Karpas-422 (cell line): ENCODE measurements at places on chromosomes 5 and 9. TPM values are rescaled to one million over a fixed set of nuclear protein-coding genes. Genes with fewer than 3 reads are reported as not detected.

Gene RCL1
- total RNA-seq: 24.9 and 31.0 TPM in 2 replicates

Gene HAVCR1
- total RNA-seq: not detected in 2 replicates

Gene LHX3
- total RNA-seq: not detected in 2 replicates

Gene SLCO6A1
- not detected in 2 replicates for total RNA-seq

Gene TPM2
- total RNA-seq: 0.19 TPM in 1 of 2 replicates, not detected in the other

Gene SPATA31D4
- total RNA-seq: not detected in 2 replicates

Gene FAM78A
- 31.6 and 43.9 TPM in 2 replicates for total RNA-seq

Gene SLC6A19
- not detected in 2 replicates for total RNA-seq

Gene TMC1
- total RNA-seq: not detected in 2 replicates

Gene PTGS1
- 0.07 TPM in 1 of 2 replicates, not detected in the other for total RNA-seq

DNA sequence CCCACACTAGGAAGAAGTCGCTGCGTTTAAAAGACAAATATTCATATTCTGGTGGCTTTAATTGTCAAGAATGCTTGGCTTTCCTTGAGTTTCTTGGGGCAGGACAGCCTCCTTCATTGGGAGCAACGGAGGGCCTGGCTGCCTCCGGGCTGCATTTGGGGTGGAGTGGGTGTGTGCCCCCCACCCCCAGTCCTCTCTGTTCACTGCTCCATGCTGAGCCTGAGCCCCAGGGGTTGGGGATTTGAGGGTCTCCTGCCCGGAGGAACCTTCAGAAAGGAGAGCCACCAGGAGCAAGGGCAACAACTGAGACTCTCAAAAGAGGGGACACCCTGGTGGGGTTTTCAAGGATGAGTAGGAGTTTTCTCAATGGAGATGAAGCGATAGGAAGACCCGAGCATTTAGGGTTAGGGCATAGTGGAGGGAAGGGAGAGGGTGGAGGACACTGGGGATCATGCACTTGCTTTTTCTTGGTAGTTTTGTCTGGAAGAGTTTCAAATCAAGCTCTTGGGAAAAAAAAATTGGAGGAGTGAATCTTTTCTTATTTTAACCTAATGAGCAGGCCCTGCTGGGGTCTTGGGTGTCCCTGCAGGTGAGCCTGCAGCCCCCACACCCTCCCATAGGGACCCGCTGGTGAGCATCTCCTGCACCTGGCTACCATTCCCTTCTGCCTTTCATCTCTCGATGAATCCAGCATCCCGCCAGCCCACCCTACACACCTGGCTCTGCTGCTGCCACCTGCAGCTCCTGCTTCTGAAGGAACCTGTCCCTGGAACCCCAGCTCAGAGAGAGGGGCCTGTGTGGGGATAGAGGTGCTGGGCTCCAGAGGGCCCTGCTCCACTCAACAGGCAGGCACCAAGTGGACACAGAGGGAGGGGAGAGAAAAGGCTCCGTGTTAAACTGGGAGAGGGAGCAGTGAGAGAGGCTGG lies 4.1 kb downstream of the SLC6A19 start:
- H3K4me1 ChIP-seq: no peaks in the 10 kb centered on the region
- DNase-seq: no peak
- no peaks in the 10 kb centered on the region for H3K36me3 ChIP-seq
- H3K4me3 ChIP-seq: no peak overlapping the region
- no peak overlapping the region for H3K27ac ChIP-seq
- H3K27me3 ChIP-seq: no peaks in the 10 kb centered on the region

- no peak for DNase-seq
- H3K36me3 ChIP-seq: no peaks in the 10 kb centered on the region
- H3K27me3 ChIP-seq: no peaks in the 10 kb centered on the region
- H3K4me3 ChIP-seq: no peak overlapping the region
These were observed 33.5 kb upstream of the LRRC14B start for GRCh38 chr5:157801-158200.

- no peak for DNase-seq
- no peaks in the 10 kb centered on the region for H3K4me1 ChIP-seq
- no peaks in the 10 kb centered on the region for H3K36me3 ChIP-seq
- H3K27ac ChIP-seq: no peak overlapping the region
These were observed 246.6 kb downstream of the DEPDC1B start for GRCh38 chr5:60453186-60453976.

- no peaks in the 10 kb centered on the region for H3K36me3 ChIP-seq
- H3K27ac ChIP-seq: no peak overlapping the region
- peaks cover 20% of the 10 kb centered on the region for H3K4me1 ChIP-seq
- peaks cover 6% of the 10 kb centered on the region; the same call in 1 of the 2 replicates for H3K27me3 ChIP-seq
- no peak for DNase-seq
These were observed 47.3 kb downstream of the S1PR3 start for GRCh38 chr9:89038382-89039103.

- H3K27me3 ChIP-seq: no peaks in the 10 kb centered on the region
- H3K27ac ChIP-seq: no peak overlapping the region
- no peaks in the 10 kb centered on the region for H3K4me1 ChIP-seq
- H3K36me3 ChIP-seq: no peaks in the 10 kb centered on the region
These were observed 25.4 kb downstream of the DAB2 start for GRCh38 chr5:39399135-39400036.

DNA sequence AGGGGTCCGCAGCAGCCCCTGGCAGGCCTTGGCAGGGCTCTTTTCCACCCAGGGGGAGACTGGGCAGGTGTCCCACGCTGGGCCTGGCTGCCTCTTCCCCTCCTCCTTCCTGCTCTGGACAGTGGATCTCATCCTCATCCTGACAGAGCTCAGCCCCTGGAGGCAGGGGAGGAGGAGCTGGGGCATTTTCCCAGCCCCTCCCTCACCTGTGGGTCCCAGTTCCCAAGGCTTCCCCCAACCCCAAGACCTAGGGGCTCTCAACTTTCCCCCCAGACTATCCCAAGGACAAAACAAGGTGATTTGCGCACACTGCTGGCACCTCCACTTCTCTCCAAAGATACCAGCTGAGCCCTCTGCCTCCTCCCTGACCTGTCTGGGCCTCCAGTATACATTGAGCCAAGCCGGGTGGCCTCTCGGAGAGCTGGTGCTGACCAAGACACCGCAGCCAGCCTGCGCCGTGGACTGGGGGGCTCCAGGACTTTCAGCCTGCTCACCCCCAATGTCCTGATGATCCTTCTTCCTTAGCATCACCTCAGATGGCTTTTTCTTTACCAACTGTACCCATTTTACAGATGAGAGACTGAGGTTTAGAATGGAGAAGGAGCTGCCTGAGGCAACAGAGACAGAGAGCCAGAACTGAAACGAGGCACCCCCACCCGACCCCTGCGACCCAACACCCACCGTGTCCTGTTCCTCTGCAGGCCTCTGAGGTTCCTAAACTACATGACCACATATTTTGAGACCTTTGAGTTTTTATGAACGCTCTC lies 126.6 kb downstream of the BARX1 start:
- DNase-seq: no peak
- no peak overlapping the region for H3K27ac ChIP-seq
- H3K27me3 ChIP-seq: no peaks in the 10 kb centered on the region
- H3K4me3 ChIP-seq: no peak overlapping the region
- H3K36me3 ChIP-seq: no peaks in the 10 kb centered on the region
- no peaks in the 10 kb centered on the region for H3K4me1 ChIP-seq

- peaks cover 4% of the 10 kb centered on the region for H3K4me1 ChIP-seq
- peak; percentile 93 for DNase-seq
- H3K27me3 ChIP-seq: no peaks in the 10 kb centered on the region
- H3K27ac ChIP-seq: no peak overlapping the region
These were observed 45.5 kb upstream of the ZNF169 start for GRCh38 chr9:94213511-94214124.

- no peaks in the 10 kb centered on the region for H3K4me1 ChIP-seq
- H3K27me3 ChIP-seq: no peaks in the 10 kb centered on the region
- no peaks in the 10 kb centered on the region for H3K36me3 ChIP-seq
- DNase-seq: no peak
These were observed 1.4 kb downstream of the ITGA2 start for GRCh38 chr5:52990528-52990925.

DNA sequence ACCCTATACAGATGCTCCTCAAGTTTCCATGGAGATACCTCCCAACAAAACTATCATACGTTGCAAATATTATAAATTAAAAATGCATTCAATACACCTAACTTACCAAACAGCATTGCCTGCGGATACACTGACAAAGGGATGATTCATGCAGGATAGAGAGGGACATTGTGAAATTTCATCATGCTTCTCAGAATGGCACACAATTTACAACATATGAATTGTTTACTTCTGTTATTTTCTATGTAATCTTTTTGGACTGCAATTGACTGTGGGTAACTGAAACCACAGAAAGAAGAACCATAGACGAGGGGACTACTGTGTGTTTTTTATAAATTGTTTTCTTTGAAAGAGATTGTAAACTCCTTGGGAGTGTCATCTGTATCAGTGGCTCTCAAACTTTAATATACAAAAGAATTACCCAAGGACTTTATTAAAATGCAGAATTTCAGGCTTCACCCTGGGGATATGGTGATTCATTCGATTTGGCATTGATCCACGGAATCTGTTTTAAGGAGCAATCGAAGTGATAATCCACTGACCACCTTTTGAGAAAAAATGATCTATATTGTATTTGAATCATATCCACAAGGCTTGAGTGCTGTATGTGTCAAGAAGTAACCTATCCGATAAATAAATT lies 146.4 kb downstream of the SGCD start:
- H3K4me3 ChIP-seq: no peak overlapping the region
- no peaks in the 10 kb centered on the region for H3K4me1 ChIP-seq
- H3K27ac ChIP-seq: no peak overlapping the region
- no peaks in the 10 kb centered on the region for H3K36me3 ChIP-seq

DNA sequence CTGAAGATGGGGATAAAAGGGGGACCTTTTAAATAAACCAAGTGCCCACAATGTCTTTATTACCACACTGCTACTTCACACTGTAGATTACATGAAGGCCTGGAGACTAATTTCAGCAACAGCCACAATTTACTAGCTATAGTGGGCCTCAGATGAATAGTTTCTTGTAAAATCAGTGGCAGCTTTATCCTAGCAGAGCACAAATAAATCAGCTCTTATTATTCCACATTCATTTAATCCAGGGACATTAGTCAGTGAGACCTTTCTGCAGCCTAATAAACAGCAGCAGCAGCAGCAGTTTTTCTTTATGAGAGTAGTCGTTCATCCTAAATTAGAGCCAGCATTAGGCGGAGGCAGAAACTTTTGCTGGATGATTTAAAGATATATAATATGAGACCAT lies 542.3 kb downstream of the PSAT1 start:
- no peak for DNase-seq
- H3K4me3 ChIP-seq: no peak overlapping the region
- no peak overlapping the region for H3K27ac ChIP-seq
- no peaks in the 10 kb centered on the region for H3K36me3 ChIP-seq
- H3K27me3 ChIP-seq: no peaks in the 10 kb centered on the region
- no peaks in the 10 kb centered on the region for H3K4me1 ChIP-seq

- DNase-seq: no peak
- H3K4me3 ChIP-seq: no peak overlapping the region
- H3K27ac ChIP-seq: no peak overlapping the region
- H3K27me3 ChIP-seq: no peaks in the 10 kb centered on the region
These were observed 651.7 kb upstream of the WWC1 start for GRCh38 chr5:167639766-167640165.

- no peaks in the 10 kb centered on the region for H3K27me3 ChIP-seq
- no peak overlapping the region for H3K27ac ChIP-seq
- H3K4me3 ChIP-seq: no peak overlapping the region
- no peaks in the 10 kb centered on the region for H3K36me3 ChIP-seq
- H3K4me1 ChIP-seq: no peaks in the 10 kb centered on the region
- DNase-seq: no peak
These were observed 141.8 kb downstream of the YIPF5 start for GRCh38 chr5:144028636-144029035.

DNA sequence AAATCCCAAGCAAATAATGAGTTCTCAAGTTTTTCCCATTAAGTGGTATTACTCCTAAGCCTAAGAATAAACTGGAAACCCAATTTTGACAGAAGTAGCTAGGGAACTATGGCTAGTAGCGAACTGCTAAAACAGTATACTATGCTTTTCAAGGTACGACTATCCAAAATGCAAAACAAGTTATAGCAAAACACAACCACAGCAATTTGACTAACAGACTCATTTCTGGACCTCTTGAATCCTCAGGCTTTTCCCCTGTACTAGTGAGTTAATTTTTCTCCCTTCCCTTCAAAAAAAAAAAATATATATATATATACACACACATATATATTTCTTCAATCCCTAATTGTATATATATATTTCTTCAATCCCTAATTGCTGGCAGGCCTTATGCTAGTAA lies 7.3 kb downstream of the FBXW11 start:
- H3K4me3 ChIP-seq: no peak overlapping the region
- H3K27me3 ChIP-seq: no peaks in the 10 kb centered on the region
- peaks cover 5% of the 10 kb centered on the region; the same call in 1 of the 2 replicates for H3K36me3 ChIP-seq

GRCh38 chr9:87668222-87668621 lies 57.7 kb upstream of the CTSL start:
- H3K36me3 ChIP-seq: no peaks in the 10 kb centered on the region
- H3K27me3 ChIP-seq: no peaks in the 10 kb centered on the region
- no peak for DNase-seq
- no peaks in the 10 kb centered on the region for H3K4me1 ChIP-seq
- H3K4me3 ChIP-seq: no peak overlapping the region

- no peaks in the 10 kb centered on the region; the same call in 1 of the 2 replicates for H3K4me1 ChIP-seq
- H3K4me3 ChIP-seq: peak within 1 kb of the TSS; percentile 53; the same call in 1 of the 2 replicates
- H3K36me3 ChIP-seq: no peaks in the 10 kb centered on the region
- no peaks in the 10 kb centered on the region for H3K27me3 ChIP-seq
These were observed at the start of gene NRG2 for GRCh38 chr5:140042643-140043507. TSS of gene NRG2 (minus strand) at chr5:140043299.

DNA sequence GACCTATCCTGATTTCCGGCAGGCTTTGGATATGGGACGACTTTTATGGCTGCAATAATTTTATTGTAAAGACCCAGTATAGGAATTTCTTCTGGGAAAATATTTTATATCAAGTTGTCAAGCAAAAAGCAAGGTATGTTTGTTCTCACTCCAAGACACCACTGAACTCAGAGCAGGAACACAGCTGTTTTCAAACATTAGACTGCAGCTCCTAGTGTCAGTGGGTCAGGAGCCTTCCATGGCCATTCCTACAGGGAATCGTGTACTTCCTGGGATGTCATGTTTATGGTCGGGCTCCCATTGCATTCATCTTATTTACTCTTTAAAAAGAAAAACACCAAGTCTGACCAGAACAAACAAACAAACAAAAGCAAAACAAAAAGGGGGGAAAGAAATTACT lies 225.3 kb downstream of the TSSK1B start:
- H3K4me1 ChIP-seq: peaks cover 11% of the 10 kb centered on the region
- H3K36me3 ChIP-seq: no peaks in the 10 kb centered on the region
- no peak for DNase-seq
- H3K27me3 ChIP-seq: no peaks in the 10 kb centered on the region
- no peak overlapping the region for H3K27ac ChIP-seq

DNA sequence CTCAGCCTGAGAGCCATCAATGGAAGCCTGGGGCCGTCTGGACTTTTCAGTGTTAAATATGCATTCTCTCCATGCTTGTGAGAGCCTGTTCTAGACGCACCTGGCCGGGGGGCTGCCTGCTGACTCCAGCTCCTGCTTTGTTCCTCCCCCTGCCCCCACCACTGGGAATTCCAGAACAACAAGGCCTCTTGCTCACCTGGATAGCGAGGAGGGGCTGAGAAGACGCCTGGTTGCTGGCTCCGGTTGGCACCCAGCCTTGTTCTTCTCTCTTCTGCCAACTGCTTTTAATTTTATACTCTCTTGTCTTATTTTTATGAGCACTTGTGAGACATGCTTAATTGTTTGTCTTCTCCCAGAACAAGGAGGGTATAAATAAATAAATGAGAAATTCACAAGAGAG lies 15.0 kb upstream of the RAPGEF1 start:
- no peaks in the 10 kb centered on the region for H3K27me3 ChIP-seq
- no peak overlapping the region for H3K27ac ChIP-seq
- H3K4me1 ChIP-seq: no peaks in the 10 kb centered on the region
- no peak for DNase-seq
- no peak overlapping the region for H3K4me3 ChIP-seq
